CD4-positive, alpha-beta T cell treated with Interleukin-21 for 1 hour (primary cell): ENCODE measurements at places on chromosomes 6 and 20.
A peak's percentile ranks its signal among the peaks of the same experiment; 100 is the strongest.

GRCh38 chr6:21537637-21538036 lies 55.9 kb upstream of the SOX4 start:
- no peak for DNase-seq

DNA sequence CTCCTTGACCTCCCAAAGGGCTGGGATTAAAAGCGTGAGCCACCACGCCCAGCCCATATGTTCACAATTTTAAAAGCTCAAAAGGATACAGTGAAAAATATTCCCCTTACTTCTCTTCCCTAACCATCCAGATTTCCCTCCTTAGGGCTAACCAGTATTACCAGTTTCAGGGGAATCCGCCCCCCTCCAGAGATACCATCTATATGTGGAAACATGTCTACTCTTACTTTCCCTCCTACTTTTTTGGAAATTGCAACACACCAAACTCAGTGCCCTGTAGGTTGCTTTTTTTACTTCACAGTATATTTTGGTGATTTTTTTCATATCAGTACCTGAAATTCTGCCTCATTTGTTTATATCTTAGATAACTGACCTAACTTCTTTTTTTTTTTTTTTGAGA lies 6.9 kb upstream of the RPL10A start:
- no peak for DNase-seq

DNA sequence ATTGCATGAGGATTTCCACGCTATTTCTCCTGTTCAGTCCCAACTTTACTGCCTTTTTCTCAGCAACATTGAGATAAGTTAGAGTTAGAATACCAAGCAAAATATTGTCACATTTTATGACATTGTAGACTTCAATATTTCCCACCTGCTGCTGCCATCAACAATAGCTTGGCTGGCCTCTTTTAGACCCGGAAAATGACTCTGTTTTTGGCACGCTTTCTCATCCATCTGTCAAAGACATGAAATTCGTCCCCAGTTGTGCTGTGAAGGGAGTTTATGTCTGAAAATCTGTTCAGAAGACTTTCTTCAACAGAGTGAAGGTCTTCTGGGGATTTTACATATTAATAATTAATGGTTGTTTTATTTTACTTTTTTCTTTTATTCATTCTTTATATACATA lies 857.3 kb downstream of the FRK start:
- DNase-seq = no peak

DNA sequence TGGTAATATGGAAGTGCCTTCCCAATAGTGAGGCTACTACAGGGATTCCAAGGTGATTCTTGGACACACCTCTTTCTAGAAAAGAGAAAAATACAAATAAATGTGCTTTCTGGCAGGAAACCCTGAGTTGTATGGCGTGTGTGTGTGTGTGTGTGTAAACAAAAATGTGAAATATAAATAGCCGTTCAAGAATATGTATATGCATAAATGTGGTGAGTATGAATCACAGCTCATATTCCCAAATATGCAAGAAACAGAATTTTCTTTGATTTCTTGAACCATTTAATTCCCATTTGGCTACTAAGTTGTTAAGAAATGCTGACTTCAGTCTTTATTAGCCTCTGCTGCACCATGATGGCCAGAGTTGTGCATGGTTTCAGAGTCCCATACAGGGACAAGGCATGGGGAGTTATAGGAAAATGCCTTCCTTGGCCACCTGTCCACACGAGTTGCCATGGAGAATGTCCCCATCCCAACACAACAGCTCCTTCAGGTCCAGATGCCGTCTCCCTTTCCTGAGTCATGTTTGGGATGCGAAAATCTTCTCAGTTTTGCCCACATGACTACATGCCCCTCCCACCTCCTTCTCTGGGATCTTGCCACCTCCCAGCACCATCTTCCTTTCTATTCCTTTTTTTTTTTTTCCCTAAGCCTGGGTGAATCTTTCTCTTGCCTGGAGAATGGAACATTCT lies 312.4 kb upstream of the ECI2 start:
- DNase-seq = no peak

GRCh38 chr20:35333606-35334005 lies 41.4 kb upstream of the FAM83C start:
- no peak for DNase-seq

DNA sequence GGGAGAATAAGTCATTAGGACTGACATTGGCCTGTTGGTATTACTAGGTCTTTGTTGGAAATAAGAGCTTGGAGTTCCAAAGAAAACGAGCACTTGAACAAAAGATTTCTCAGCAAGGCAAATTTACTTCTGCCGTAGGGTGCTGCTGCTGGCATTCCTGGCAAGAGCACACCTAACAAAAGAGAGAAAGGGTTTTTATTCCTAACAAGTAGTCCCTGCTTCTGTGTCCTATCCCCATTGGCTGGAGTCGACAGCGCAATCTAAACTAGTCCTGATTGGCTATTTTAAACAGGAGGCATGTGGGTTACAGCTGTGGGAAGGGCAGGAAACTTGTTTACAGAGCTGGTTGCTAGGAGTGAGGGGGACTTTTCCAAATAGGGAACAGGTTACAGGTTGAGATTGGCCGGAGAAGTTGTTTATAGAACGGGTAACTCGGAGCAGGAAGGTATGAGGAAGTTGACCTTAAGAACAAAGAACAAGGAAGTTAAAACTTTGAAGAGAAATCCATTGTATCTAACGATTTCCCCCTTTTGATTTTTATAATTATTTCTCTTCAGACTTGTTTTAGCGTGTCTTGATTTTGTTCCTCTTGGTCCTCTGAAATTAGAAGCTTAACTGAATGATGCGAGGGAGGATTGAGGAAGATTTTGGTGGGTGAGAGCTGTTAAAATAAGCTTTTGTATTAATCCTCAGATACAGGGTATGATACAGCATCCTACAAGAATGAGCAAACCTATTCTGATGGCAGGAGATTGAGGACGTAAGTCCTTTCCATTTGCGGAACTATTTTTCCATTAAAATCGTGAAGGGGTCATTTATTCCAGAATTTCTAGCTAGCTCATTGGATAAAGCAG lies 3.4 kb upstream of the ZNFX1 start:
- peak; percentile 33 for DNase-seq

DNA sequence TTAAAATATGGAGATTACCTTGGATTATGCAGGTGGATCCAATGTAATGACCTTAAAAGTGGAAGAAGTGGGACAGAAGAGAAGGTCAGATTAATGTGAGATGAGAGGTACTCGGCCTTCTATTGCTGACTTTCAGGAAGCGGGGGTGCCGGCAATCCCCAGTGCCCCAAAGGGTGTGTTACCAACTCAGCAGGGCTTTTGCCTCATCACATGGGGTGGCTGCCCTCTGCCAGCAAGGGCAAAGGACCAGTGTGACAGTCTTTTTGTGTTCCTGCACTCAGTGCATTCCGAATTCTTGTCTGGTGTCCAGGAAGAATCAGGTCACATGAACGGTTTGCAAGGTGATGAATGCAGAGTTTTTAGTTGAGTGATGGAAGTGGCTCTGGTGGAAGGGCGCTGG lies 624.2 kb downstream of the COL12A1 start:
- no peak for DNase-seq

- DNase-seq = no peak
Measured at GRCh38 chr6:44041461-44042260, 85.6 kb downstream of the MRPL14 start.

- no peak for DNase-seq
Measured at GRCh38 chr6:143183666-143184065, 123.0 kb downstream of the AIG1 start.

- no peak for DNase-seq
Measured at GRCh38 chr6:10999994-11000393, 44.1 kb downstream of the ELOVL2 start.

GRCh38 chr6:3210024-3210610 lies 17.3 kb downstream of the TUBB2B start:
- no peak for DNase-seq

DNA sequence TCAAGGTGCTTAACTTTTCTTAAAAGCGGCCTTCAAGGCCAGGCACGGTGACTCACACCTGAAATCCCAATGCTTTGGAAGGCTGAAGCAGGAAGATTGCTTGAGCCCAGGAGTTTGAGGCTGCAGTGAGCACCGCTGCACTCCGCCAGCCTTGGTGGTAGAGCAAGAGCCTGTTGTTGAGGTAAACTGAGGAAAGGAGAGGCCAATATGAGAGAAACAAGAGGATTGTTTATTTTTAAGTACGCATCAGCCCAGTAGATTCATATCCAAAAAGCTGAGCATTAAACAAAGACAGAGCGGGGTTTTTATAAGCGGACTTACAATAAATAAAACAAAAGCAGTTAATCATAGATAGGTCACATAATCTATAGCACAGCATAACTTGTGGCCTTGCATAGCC lies 15.0 kb upstream of the GMPR start:
- DNase-seq = no peak

DNA sequence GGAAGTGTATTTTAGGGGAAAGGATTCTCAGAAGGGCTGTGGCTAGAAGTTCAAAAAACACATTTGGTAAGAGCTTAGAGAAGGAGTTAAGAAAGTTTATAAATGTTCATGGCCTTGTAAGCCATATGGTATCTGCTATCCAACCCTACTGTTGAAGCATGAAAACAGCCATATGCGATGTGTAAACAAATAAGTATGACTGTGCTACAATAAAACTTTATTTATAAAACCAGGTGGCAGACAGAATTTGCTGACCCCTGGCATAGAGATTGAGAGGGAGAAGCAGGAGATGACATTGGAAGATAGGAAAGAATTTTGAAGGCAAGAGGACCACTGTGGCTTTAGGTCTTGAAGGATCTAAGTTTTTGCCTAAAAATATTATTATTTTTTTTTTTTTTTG lies 583.5 kb downstream of the DOK5 start:
- DNase-seq = no peak

- no peak for DNase-seq
Measured at GRCh38 chr6:70956451-70957283, at the start of gene B3GAT2. Gene B3GAT2 (minus strand): TSS chr6:70957060. CDS start chr6:70956429, 631 bp downstream.

GRCh38 chr6:12943549-12943948 lies 227.0 kb downstream of the PHACTR1 start:
- no peak for DNase-seq

DNA sequence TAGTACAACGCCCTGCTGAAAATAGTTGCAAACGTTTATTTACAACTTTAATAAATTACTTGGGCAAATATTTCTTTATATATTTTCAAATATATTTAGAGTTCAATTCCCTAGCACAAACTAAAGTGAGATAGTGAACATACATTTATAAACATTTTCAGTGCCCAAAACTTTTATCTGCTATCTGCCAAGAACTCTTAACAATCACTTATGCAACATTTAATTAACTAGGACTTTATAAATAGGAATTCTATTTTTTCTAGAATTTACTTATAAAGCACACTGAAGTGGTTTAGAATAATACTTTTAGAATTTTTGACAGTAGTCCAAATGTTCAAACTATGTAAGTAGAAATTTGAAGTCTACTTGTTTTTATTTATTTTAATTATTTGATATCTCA lies 452.6 kb upstream of the RGS17 start:
- no peak for DNase-seq

GRCh38 chr6:101489456-101489855 lies 95.9 kb downstream of the GRIK2 start:
- DNase-seq = no peak

- DNase-seq = no peak
Measured at GRCh38 chr6:21371676-21372171, 221.8 kb upstream of the SOX4 start.

- DNase-seq = no peak
Measured at GRCh38 chr6:336159-337114, 44.1 kb downstream of the DUSP22 start.

GRCh38 chr6:26016245-26016962 lies 53.8 kb downstream of the TRIM38 start:
- DNase-seq = no peak
